ENCODE measurements at places on chromosomes 1 and 21. TPM values are rescaled to one million over a fixed set of nuclear protein-coding genes. Genes with fewer than 3 reads are reported as not detected.
A peak's percentile ranks its signal among the peaks of the same experiment; 100 is the strongest.

GRCh38 chr1:162232034-162232711 lies 144.5 kb downstream of the SPATA46 start:
- H3K27me3 ChIP-seq, result no peaks in the 10 kb centered on the region
- H3K27ac ChIP-seq, result no peak overlapping the region
- H3K4me1 ChIP-seq, result no peaks in the 10 kb centered on the region
- no peak overlapping the region for H3K4me3 ChIP-seq
- DNase-seq, result no peak

The RGS1 gene
- total RNA-seq, result 59.6 TPM

DNA sequence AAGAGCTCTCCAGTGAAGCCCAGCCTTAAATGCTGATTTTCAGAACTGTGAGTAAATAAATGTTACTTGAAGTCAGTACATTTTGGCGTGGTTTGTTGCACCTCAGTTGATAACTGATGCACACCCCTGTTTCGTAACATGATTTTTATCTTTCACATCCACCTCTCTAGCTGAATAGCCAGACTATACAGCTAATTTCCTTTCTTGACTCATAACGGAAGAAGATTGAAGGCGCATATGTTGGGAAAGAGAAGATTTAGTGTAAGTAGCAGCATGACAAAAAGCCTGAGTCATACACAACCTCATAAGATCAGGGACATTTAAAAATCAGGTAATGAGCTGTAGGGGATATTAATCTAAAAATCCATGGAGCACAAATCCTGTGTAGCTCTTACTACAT lies 716.2 kb upstream of the ZP4 start:
- no peak for DNase-seq
- no peaks in the 10 kb centered on the region for H3K4me1 ChIP-seq
- H3K4me3 ChIP-seq, result no peak overlapping the region
- H3K36me3 ChIP-seq, result no peaks in the 10 kb centered on the region
- no peak overlapping the region for H3K27ac ChIP-seq
- no peaks in the 10 kb centered on the region for H3K27me3 ChIP-seq

GRCh38 chr21:42688226-42688840 lies 34.9 kb downstream of the PDE9A start:
- H3K4me3 ChIP-seq, result no peak overlapping the region
- H3K27me3 ChIP-seq, result no peaks in the 10 kb centered on the region
- peaks cover 19% of the 10 kb centered on the region for H3K4me1 ChIP-seq
- no peak for DNase-seq

The RIMKLA gene
- 2.0 TPM for total RNA-seq

The SLC2A5 gene
- total RNA-seq, result not detected

GRCh38 chr21:34935452-34935851 lies 113.7 kb downstream of the RUNX1 start:
- H3K4me3 ChIP-seq, result no peak overlapping the region
- peaks cover 90% of the 10 kb centered on the region for H3K4me1 ChIP-seq
- no peaks in the 10 kb centered on the region for H3K36me3 ChIP-seq
- H3K27ac ChIP-seq, result no peak overlapping the region
- no peaks in the 10 kb centered on the region for H3K27me3 ChIP-seq

- H3K36me3 ChIP-seq, result no peaks in the 10 kb centered on the region
- DNase-seq, result no peak
Measured at GRCh38 chr21:45613396-45613795, 30.1 kb upstream of the PCBP3 start.

The S100A7 gene
- total RNA-seq, result not detected

GRCh38 chr1:29800522-29800956 lies 564.2 kb downstream of the PTPRU start:
- no peak overlapping the region for H3K4me3 ChIP-seq
- no peak for DNase-seq
- no peaks in the 10 kb centered on the region for H3K36me3 ChIP-seq
- no peaks in the 10 kb centered on the region for H3K4me1 ChIP-seq
- H3K27me3 ChIP-seq, result no peaks in the 10 kb centered on the region
- H3K27ac ChIP-seq, result no peak overlapping the region

- DNase-seq, result no peak
- no peak overlapping the region for H3K4me3 ChIP-seq
- no peaks in the 10 kb centered on the region for H3K4me1 ChIP-seq
- no peaks in the 10 kb centered on the region for H3K27me3 ChIP-seq
Measured at GRCh38 chr1:15432324-15432723, 5.9 kb upstream of the CTRC start.

GRCh38 chr1:179010671-179011070 lies 15.0 kb upstream of the FAM20B start:
- no peaks in the 10 kb centered on the region for H3K4me1 ChIP-seq
- H3K27ac ChIP-seq, result no peak overlapping the region
- no peaks in the 10 kb centered on the region for H3K27me3 ChIP-seq
- H3K36me3 ChIP-seq, result no peaks in the 10 kb centered on the region
- no peak overlapping the region for H3K4me3 ChIP-seq
- no peak for DNase-seq

DNA sequence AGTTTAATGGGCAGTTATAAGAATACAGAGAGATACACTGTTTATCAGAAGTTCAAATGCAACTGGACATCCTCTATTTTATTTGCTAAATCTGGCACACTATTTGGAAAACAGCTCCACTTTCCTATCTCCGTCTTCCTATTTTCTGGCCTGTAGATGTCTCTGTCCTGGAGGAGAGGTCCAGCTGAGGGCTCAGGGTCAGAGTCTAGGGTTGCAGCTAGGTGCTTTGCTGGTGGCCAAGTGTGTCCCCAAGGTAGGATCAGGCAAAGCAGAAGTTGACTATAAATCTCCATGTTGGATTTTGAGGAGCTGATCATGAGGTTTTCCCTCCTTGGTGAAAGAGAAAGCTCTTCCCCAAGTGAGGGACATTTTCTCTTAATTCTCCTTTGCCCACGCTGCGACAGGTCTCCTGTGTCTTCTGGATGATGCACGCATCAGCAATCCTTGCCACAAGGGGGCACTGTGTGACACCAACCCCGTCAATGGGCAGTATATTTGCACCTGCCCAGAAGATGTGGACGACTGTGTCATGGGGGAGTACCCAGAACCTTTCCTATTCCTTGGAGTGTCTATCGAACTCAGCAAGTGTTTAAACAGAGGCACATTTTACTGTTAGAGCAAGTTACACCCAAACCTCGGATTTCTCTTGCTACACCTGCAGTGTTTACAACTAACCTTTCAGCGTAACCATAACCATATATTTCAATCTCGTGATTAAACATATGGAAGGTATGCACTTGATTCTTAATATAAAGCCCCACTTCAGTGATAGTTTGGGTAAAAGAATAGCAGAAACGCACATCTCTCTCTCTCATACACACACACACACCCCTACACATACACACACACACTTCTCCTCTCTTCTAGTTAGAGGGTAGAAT lies 10.2 kb downstream of the ADAM30 start:
- H3K27ac ChIP-seq, result no peak overlapping the region
- H3K36me3 ChIP-seq, result no peaks in the 10 kb centered on the region
- DNase-seq, result peak; percentile 59
- no peak overlapping the region for H3K4me3 ChIP-seq
- H3K4me1 ChIP-seq, result no peaks in the 10 kb centered on the region

GRCh38 chr1:60895701-60896100 lies 186.7 kb upstream of the NFIA start:
- H3K4me1 ChIP-seq, result no peaks in the 10 kb centered on the region
- DNase-seq, result no peak
- H3K4me3 ChIP-seq, result no peak overlapping the region
- H3K27ac ChIP-seq, result no peak overlapping the region
- no peaks in the 10 kb centered on the region for H3K36me3 ChIP-seq

DNA sequence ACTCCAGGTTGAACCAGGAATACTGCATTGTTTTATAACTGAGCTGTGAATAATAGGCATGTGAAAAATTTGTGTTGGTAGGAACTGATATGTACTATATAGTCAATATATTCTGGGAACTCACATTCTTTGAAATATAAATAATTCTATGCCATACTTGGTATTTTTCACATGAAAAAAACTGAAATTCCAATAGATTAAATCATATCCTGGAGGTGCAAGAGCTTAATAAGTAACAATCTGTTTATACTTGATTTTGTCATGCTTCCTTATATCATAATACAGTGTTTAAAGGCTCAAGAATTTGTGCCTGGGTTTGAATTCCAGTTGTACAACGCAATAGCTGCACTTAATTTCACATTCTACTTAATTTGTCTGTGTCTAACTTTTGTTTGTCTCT lies 387.0 kb downstream of the USP25 start:
- no peaks in the 10 kb centered on the region for H3K36me3 ChIP-seq
- H3K27ac ChIP-seq, result no peak overlapping the region
- H3K27me3 ChIP-seq, result no peaks in the 10 kb centered on the region
- DNase-seq, result no peak
- no peaks in the 10 kb centered on the region for H3K4me1 ChIP-seq

The UTS2 gene
- total RNA-seq, result 0.27 TPM

The RRP15 gene
- total RNA-seq, result 46.1 TPM

The ABCG1 gene
- total RNA-seq, result 3.7 TPM

GRCh38 chr1:85267313-85267712 lies 7.9 kb upstream of the C1orf52 start:
- no peak overlapping the region for H3K27ac ChIP-seq
- no peak overlapping the region for H3K4me3 ChIP-seq
- no peak for DNase-seq
- H3K4me1 ChIP-seq, result peaks cover 4% of the 10 kb centered on the region
- H3K36me3 ChIP-seq, result peaks cover 30% of the 10 kb centered on the region

The RC3H1 gene
- total RNA-seq, result 40.5 TPM

The CAMK2N1 gene
- 2.8 TPM for total RNA-seq

- H3K36me3 ChIP-seq, result no peaks in the 10 kb centered on the region
- H3K4me3 ChIP-seq, result no peak overlapping the region
- no peaks in the 10 kb centered on the region for H3K4me1 ChIP-seq
- H3K27ac ChIP-seq, result no peak overlapping the region
Measured at GRCh38 chr1:2465371-2466269, 10.5 kb upstream of the PLCH2 start.

GRCh38 chr1:1630191-1630964 lies 1.6 kb upstream of the MMP23B start:
- no peaks in the 10 kb centered on the region for H3K36me3 ChIP-seq
- H3K27me3 ChIP-seq, result no peaks in the 10 kb centered on the region
- peak overlapping the region; percentile 51 for H3K27ac ChIP-seq
- DNase-seq, result peak; percentile 97

- H3K27me3 ChIP-seq, result no peaks in the 10 kb centered on the region
- peaks cover 17% of the 10 kb centered on the region for H3K4me1 ChIP-seq
- H3K27ac ChIP-seq, result no peak overlapping the region
- no peak overlapping the region for H3K4me3 ChIP-seq
Measured at GRCh38 chr1:23751050-23751814, 8.0 kb downstream of the ELOA start.

The CTBS gene
- 8.8 TPM for total RNA-seq

The ELAPOR1 gene
- 13.9 TPM for total RNA-seq

- H3K4me3 ChIP-seq, result no peak overlapping the region
- H3K4me1 ChIP-seq, result no peaks in the 10 kb centered on the region
- H3K27me3 ChIP-seq, result no peaks in the 10 kb centered on the region
- no peak for DNase-seq
Measured at GRCh38 chr1:71853360-71853759, 429.0 kb downstream of the NEGR1 start.

DNA sequence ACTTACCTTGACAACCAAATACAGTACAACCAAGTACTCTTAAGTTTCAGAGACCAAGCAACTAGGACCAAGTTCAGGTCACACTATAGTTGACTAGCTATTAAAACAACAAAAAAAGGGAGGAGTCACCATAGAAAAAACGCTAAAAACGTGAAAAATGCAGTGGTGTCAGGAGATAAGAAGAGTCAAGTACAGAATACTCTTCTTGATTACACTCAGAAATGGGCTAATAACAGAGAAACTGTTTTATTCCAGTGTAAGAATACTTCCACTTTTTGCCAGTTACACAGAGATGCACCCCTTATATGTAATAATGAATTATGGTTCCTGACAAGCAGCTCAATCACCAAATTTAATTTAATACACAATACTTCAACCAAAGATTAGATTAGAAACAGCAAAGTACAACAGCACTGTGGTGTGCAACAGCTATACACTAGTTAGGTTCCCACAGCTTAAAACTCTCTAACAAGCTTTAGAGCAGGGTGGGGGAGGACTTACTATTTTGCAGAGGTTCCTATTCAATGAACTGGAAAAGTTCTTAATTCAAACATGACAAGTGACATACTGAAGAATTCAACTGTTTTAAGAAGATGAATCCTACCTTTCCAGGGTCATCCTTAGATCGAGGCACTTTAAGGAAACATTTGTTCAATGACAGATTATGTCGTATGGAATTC lies 70.4 kb downstream of the FOXJ3 start:
- DNase-seq, result no peak
- H3K27me3 ChIP-seq, result no peaks in the 10 kb centered on the region
- H3K27ac ChIP-seq, result no peak overlapping the region
- no peak overlapping the region for H3K4me3 ChIP-seq
- peaks cover 14% of the 10 kb centered on the region for H3K36me3 ChIP-seq

DNA sequence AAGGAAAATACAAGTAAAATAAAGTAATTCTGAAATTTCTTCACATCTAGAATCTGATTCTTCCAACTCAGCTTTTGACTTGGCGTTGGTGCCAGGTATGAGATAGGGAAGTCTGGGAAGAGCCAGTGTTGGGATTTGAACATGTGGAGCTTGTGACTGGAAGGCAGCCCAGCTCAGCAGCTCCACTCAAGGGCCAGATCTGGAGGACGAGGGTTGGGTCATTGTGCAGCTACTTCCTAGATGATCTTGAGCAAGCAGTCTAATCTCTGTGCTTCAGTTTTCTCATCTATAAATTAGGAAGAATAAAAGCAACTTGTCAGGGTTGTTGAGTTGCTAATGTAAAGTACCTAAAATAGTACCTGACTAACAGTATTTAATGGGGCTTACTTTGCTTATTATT lies 5.0 kb downstream of the ADARB1 start:
- no peak for DNase-seq
- H3K4me1 ChIP-seq, result peaks cover 89% of the 10 kb centered on the region
- H3K4me3 ChIP-seq, result peak overlapping the region; percentile 16
- no peaks in the 10 kb centered on the region for H3K27me3 ChIP-seq
- no peaks in the 10 kb centered on the region for H3K36me3 ChIP-seq

DNA sequence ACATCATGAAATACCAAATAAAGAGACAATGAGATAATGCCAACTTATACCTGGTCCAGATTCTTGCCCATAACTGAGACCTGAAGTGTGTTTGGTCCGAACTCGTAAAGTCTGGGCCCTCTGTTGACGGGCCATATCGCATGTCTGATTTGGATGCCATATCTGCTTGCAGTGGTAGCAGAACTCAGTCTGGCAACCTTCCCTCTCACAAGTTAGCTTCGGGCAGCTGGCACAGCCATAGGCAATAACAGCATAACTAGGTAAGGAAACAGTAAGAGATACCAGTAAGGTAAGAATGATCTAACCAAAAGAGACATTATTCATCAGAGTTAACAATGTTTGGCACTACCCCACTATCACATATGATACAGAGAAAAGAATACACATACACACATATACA lies 15.1 kb downstream of the RNF19B start:
- H3K36me3 ChIP-seq, result peaks cover 19% of the 10 kb centered on the region
- H3K4me1 ChIP-seq, result no peaks in the 10 kb centered on the region
- no peaks in the 10 kb centered on the region for H3K27me3 ChIP-seq
- no peak overlapping the region for H3K4me3 ChIP-seq
- DNase-seq, result no peak

- no peaks in the 10 kb centered on the region for H3K27me3 ChIP-seq
- DNase-seq, result no peak
- H3K4me3 ChIP-seq, result no peak overlapping the region
- H3K36me3 ChIP-seq, result no peaks in the 10 kb centered on the region
- H3K4me1 ChIP-seq, result no peaks in the 10 kb centered on the region
- H3K27ac ChIP-seq, result no peak overlapping the region
Measured at GRCh38 chr1:205975387-205975998, 27.7 kb downstream of the RAB7B start.

GRCh38 chr1:236753516-236753915 lies 41.6 kb upstream of the MTR start:
- H3K27ac ChIP-seq, result no peak overlapping the region
- no peaks in the 10 kb centered on the region for H3K36me3 ChIP-seq
- H3K4me1 ChIP-seq, result no peaks in the 10 kb centered on the region

The MNDA gene
- 0.39 TPM for total RNA-seq

- H3K36me3 ChIP-seq, result no peaks in the 10 kb centered on the region
- no peak overlapping the region for H3K27ac ChIP-seq
- H3K27me3 ChIP-seq, result no peaks in the 10 kb centered on the region
- no peaks in the 10 kb centered on the region for H3K4me1 ChIP-seq
Measured at GRCh38 chr1:14309984-14310383, 288.5 kb upstream of the KAZN start.

Measured in CD8-positive, alpha-beta memory T cell (primary cell).